ENCODE measurements at places on chromosomes 12 and 14.

DNA sequence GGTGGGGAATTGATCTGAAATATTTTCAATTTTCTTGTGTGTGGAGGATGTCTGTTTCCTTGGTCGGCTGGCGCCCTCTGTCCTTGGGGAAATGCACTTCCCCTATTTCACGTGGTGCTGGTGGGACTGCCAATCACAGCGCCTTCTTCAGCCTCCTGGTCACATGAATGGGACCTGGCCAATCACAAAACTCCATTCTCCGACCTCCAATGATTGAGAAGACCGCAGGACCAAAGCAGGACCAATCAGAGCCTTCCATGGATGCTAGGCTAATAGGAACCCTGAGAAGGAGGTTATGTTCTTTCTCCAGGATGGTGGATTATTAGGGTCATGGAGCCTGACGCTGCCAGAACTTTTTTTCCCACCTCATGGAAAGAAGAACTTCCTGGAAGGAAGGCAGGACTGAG, 188.7 kb downstream of the TTC8 start:
- DNase-seq, result no peak

DNA sequence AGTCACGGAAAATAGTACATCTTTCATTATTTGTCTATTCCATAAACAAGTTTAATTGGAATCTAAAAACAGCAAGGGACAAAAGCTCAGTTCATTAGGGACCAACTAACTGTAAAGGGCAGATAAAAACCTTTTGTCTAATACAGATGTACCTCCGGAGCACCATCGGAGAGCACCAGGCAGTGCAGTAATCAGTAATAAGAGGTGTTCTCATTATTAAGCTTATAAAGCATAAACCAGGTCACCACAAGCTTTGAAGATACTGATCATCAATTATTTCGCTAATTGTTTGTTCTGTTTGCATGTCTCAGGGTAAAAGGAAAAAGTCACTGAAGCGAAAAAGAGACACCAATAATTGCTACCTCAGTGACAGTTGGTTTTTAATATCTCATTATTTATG, 207.3 kb upstream of the PRKD1 start:
- DNase-seq, result no peak

DNA sequence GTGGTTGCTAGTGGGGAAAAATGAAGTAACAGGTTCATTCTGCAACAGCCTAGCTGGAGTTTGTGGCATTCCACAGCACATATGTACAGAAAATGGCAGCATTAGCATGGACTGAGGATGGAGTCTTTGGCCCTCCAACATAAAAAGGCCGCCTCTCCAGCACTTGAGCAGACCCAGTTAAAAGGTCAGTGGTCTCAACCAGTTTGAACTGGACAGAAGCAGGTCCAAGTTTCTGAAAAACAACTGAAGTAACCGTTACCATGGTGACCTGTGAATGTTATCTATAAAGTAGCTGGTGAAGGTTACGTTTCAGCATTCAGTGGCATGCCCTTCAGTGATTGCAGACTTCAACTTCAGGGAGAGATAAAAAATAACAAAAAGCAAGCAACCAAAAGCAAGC, 34.1 kb upstream of the OR10AD1 start:
- no peak for DNase-seq

- no peak for DNase-seq
Measured at GRCh38 chr14:67963960-67964812, 144.6 kb downstream of the RAD51B start.

- DNase-seq, result no peak
Measured at GRCh38 chr14:92951261-92951660, 28.3 kb downstream of the CHGA start.

DNA sequence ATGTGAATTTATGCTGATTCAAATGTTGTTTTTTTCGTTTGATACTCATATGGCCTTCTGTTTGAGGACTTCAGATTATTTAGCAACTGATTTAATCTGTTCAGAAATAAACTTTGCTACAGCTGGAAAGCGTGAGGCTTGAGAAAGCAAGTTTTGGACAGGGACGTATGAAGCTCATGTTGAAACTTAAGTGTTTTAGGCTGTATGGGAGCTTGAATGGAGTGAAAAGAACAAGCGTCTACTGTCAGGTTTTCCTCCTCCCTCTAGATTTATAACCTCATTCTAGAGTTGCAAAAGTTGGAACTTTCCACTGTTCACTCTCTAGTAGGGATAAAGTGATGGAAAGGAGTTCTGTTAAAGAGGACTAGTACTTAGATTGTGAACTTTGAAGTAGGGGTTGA, 1.0 kb downstream of the PRPF39 start:
- no peak for DNase-seq

DNA sequence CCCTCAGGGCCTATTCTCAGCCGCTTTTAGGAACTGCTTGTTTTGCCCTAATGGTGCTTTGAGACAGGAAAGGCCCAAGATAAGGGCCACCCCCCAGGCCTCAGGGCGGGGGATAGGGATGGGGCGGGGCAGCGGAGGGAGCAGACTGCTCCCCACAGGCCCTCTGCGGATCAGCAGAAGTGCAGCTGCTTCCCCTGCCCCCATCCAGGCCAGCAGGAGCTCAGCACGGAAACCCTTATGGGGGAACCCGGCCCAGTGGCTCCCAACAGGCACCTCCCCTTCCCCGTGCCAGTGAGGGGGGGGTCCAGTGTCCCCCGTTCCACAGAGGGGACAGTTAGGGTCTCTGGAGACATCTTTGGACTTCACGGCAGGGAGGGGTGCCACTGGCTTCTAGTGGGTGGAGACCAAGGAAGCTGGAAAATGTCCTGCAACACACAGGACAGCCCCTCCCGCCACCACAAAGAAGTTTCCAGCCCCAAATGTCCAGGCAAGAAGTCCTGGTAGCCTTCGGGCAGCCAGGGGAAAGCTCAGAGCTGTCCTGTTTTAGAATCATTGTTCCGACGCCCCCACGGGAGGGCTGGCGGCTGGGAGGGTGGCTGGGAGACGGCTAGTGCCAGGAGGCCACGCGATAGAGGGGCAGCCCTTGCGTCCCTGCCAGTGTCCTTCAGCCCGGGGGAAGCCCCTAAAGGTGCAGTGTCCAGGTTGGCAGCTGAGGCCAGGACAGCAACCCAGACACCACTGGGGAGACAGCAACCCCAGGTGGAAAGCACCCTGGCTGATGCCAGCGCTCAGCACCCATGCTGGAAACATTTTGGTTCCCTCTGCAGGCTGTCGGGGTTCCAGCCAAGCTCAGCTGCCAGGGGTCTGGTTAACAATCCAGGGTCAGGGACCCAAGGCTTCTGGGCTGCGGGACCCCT, 10.4 kb upstream of the GPR132 start:
- no peak for DNase-seq

DNA sequence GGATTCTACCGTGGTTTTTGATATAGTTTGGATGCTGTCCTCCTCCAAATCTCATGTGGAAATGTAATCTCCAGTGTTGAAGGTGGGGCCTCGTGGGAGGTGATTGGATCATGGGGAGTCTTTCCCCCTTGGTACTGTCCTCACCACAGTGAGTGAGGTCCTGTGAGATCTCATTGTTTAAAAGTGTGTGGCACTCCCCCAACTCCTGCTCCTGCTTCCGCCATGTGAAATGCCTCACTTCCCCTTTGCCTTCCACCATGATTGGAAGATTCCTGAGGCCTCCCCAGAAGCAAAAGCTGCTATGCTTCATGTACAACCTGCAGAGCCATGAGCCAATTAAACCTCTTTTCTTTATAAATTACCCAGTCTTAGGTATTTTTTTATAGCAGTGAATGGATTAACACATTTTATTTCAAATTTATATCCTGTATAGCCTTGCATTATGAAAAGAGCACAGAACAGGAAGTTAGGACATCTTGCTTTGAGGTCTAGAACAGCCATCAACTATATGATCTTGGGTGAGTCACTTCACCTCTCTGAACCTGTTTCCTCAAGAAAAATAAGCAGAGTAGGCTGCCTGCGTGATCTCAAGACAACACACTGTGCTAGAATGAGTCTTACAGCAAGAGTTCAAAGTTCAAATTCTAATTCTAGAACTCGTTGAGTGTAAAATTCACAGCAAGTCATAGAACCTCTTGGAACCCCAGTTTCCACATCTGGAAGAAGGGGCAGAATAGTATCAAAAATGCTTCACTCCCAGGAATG, 160.9 kb upstream of the EEA1 start:
- DNase-seq, result no peak

GRCh38 chr14:55238019-55238680, 33.1 kb upstream of the FBXO34 start:
- no peak for DNase-seq

GRCh38 chr12:95339086-95339788, 121.6 kb downstream of the VEZT start:
- DNase-seq, result no peak

DNA sequence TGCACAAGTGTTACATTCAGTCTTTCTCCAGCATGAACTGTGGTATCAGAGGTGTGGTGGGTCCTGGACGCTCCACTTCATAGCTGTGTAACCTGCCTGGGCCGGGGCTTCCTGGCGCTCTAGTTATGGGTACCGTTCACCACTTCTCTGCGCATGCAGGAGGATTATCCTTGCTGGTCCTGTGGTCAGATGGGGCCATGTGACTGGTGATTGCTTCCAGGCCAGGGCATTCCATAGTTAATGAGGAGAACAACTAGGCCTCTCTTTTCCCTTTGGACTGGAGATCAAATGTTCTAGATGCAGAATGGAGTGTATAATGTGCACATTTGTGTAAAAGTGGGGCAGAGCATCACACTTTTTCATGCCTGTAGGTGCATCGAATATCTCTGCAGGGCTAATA, 444.0 kb downstream of the AACS start:
- DNase-seq, result no peak

DNA sequence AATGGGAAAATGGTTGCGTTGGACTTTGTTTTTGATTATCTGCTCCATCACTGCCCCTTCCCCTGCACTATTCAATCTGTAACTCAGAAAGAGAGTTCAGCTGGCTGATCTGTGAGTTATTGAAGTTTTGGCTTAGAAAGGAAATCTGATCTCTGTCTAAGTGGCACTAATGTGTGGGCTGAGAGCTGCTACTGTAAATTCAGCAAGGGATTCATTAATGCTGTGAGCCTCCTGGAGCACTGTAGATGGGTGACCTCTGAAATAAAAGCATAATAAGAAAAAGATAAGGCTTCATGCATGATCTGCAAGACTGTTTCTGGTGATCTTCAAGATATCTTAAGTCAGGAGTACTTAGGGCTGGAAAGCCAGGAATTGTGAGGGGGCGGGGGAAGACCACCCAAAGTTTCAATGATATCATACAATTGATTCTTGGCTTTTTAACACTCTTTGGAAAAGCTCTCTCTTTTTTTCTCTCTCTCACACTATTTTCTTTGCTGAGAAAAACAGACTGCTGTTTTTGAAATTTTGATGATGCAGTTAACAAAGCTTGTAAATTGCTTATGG, 101.1 kb downstream of the C12orf75 start:
- DNase-seq, result no peak

DNA sequence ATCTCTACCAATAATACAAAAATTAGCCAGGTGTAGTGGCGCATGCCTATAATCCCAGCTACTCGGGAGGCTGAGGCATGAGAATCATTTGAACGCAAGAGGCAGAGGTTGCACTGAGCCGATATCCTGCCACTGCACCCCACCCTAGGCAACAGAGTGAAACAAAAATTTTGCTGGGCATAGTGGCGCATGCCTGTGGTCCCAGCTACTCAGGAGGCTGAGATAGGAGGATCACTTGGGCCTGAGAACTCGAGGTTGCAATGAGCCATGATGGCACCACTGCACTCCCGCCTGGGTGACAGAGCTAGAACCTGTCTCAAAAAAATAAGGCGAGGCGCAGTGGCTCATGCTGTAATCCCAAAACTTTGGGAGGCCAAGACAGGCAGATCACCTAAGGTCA, 9.5 kb downstream of the ATXN2 start:
- DNase-seq, result no peak

DNA sequence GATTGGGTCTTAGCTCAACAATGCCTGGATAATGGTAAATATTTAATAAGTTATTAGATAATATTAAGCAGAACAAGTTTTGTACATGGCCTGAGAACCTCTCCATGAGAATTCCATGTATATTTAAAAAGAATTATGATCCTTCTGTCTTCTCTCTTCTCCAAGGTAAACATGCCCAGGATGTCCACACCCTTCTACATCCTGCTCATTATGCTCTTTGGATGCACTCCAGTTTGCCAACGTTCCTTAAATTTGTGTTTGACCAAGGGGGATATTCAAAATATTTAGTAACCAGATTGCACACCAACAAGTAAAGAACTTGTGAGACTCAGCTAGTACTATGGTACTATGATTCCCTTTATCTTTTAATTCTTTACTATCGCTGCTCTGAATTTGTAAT, 44.8 kb upstream of the ERGIC2 start:
- no peak for DNase-seq

GRCh38 chr14:45177076-45177475, 41.3 kb downstream of the FANCM start:
- no peak for DNase-seq

DNA sequence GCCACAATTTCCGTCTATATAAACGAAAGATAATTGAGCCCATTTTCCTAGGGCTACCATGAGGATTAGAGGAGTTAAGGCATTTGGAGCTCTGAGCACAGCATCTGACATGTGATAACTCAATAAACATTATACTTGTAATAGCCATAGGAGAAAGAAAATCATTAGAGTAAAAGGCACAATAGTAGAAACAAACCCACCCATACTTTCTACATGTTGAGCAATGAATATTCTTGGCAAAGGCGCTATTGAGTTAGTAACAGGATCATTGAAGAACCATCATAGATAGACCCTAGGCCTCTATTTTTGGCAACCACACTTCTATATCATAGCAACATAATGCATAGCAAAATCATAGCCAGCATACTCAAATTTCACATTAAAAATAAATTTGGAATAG, 664.1 kb downstream of the NOVA1 start:
- DNase-seq, result no peak

DNA sequence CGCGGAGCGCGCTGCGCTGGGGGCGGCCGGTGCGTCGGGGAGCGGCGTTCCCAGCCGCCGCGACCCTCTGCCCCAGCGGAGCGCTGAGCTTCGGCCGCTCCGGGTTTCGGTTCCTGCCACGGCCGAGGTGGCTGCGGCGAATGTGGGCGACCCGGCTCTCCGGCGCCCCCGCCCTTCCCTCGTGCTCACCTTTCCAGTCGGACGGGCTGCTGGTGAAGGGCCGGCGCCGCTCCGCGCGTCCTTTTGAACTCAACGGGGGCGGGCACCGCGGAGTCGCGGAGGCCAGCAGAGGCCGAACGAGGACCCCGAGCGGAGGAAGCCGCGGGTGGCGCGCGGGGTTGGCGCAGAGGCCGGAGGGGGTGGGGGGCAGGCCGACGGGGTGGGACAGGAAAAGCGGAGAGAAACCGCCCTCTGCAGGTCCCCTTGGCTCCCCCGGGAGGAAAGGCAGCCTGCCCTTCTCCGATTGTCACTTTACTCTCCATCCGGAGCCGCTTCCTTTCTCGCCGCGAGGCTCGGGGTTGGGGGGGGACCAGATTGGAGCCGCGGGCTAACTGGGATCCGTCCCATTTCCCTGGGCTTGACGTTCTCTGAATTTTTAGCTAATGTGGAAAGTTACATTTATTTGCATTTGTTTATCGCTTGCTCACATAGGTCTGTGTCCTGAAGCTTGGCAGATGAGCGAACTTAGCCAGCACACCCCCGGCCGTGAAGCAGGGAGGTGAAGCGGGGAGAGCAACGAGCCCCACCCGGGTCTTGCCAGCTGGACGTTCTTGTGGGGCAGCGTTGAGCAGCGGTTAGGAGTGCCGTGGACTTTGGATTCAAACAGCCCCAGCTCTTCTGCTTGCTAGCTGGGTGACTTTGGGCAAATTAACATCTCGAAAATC, at the start of gene SMAGP:
Gene SMAGP (minus strand): TSS at position 349 of the 884 bp plus-strand sequence. CDS start 1,137 bp downstream, outside the sequence.
- peak; percentile 15 for DNase-seq

- no peak for DNase-seq
Measured at GRCh38 chr14:75229661-75230139, 48.9 kb upstream of the FOS start.

All from stimulated activated CD8-positive, alpha-beta memory T cell treated with anti-CD3 and anti-CD28 coated beads, Interleukin-7, amount 100 ng/mL, for 4 hours (primary cell).